ENCODE measurements at places on chromosomes 6 and 20.
A peak's percentile ranks its signal among the peaks of the same experiment; 100 is the strongest.

DNA sequence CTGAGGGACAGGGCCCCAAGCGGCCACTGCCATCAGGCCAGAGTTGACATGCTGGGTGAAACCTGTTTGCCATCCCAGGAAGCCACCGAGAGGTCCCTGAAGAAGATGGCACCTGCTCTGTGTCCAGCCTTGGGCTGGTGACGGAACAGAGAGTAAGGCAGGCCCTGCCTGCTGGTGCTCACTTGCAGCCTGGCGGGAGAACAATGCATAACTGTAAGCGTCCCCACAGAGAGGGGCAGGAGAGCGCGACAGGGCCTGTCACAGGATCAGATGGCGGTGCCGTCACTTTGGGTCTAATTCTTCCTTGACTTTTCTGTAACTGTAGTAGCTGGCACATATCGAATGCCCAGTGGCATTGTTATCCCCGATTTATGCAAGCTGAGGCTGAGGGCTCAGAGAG is 29.0 kb upstream of the VSTM2L start:
- no peak for DNase-seq

DNA sequence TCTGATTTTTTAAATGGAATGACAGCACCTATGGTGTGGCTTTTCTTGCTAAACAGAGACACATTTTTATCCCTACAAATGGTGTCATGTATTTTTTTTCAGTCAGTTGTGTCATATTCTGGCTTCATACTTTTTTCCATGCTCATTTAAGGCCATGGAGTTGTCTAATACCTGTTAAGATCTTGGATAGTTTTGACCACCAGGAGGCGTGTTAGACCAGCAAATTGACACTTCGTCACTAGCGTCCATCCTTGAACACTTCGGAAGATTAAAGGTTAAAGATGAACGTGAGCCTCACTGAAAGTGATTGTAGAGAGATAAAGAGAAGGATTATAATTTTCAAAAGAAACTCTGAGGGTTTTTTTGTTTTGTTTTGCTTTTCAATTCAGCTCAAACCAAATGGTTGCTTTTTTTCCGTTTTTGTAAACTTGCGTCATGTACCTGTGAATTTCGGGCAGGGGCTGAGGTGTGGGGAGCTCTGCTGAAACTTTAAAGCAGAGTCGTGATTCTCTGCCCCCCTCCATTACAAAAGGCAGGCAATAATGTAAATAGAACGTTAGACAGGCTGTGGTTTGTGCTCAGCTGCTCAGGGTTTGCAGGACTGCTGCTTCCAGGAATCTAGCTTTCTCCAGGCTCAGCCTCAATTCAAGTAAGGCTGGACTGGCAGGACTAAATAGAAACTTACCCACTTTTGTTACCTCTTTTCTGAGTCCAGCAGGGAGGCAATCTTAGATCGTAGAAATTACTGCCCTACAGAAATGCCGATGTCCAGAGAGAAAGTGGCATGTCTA is 245.1 kb downstream of the FOXA2 start:
- DNase-seq = peak; percentile 34

- no peak for DNase-seq
Measured at GRCh38 chr6:101429270-101429669, 35.8 kb downstream of the GRIK2 start.

GRCh38 chr6:5130135-5130866 is 45.2 kb downstream of the PPP1R3G start:
- DNase-seq = no peak

- DNase-seq = peak; percentile 40
Measured at GRCh38 chr6:25477006-25477590, 174.9 kb upstream of the SCGN start.

GRCh38 chr6:44650947-44651346 is 263.4 kb downstream of the CDC5L start:
- DNase-seq = peak; percentile 82

DNA sequence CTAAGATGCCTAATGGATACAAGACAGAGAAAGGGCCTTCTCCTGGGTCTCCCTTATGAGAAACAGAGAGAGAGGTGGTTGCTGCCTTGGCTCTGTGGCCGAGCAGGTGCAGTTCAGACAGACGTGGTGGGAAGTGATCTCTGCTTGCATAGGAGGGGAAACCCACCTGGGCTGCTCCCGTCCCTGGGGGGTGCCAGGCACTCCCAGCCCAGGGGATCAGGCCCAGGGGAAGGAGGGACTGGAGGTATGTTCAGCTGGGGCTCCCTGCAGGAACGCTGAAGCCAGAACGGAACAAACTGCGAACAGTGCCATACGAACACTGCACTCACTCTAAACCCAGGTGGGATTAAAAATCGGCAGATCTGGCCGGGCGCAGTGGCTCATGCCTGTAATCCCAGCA is 35.7 kb upstream of the OVOL2 start:
- DNase-seq = no peak

DNA sequence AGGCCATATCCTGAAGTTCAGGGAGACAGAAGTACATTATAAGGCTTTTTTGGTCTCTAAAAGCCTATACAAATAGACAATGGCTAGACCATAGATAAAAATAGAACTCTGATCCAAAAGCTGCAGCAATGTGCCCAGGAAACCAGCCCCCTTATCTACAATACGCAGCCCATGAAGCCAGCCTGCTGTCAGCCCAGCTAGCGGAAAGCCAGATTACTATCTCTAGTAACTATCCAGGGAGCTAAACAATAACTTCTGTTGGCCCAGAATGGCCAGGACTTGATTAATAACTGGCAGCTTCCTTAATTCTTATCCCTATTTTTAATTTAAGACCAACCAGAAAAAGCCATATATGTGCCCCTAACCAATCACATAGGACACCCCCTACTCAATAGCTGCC is 160.4 kb upstream of the SMLR1 start:
- no peak for DNase-seq

DNA sequence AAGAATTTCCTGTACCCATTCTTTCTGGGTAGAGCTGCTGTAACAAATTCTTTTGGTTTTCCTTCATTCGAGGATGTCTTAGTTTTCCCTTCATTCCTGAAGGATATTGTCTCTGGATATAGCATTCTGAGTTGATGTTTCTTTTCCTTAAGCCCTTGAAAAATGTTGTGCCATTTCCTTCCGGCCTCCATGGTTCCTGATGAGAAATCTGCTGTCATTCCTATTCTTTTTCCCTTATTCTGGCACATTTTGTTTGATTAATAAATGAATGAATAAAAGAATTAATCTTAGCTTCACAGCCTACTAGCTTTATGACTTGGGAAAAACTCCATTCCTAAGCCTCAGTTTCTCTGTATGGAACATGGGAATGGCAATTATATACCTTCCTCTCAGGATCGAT is 173.1 kb downstream of the EYA2 start:
- no peak for DNase-seq

DNA sequence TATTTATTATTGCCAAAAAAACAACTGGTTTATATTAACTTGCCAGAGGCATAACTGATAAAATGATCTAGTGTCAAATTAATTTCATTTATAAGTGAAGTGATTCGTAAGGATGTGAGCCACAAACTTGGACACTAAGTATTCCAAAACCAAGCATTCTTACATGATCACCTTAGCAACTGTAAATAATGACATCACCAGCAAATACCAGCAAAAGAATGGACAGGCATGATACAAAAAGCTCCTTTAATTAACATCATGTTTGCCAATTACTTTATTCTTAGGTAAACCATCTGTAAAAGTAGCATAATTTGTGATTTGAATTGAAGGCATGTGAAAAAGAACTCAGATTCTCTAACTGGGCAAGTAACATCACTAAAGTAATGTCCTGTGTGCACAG is 17.2 kb upstream of the FNDC1 start:
- no peak for DNase-seq

DNA sequence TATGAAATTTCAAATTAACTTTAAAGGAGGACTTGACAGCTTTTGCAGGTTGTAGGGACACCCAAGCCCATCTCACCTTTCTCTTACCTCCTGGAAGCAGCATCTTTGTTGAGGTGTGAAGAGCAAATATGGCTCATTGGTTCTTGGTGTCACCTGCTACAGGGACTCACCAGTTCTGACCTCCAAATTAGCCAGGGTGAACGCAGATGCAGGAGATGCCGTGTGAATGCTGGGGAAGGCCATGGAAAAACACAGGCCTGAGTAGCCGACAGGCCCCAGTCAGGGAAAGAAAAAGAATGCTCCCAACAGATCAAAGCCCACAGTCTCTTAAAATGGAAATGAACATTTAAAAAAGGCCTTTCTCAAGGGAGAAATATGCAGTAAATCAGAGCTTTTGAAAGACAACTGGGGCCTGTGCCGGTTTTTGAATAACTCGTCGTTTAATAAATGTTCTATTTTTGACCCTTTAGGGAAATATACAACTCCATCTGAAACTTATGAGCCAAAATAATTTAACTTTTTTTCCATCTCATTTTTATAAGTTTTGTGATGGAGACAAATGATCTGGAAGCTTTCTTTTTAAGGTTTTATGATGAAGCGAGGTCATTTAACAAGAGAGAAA is 167.5 kb downstream of the CD83 start:
- no peak for DNase-seq

GRCh38 chr6:37323580-37323979 is 30.2 kb upstream of the RNF8 start:
- peak; percentile 47 for DNase-seq

DNA sequence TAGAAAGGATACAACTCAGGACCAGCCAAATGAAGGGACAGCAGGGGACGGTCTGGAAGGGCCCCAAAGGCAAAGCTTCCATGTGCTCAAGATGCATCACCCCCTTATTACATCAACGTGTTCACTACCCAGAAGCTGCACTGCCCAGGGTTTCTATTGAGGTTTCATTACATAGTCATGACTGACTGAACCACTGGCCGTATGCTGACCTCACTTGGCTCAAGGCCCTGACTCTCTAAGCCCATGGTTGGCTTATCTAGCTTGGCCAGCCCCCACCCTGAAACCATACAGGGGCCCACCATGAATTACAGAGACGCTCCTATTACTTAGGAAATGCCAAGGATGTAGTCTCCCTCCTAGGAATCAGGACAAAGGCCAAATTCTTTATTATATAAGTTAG is 179.4 kb downstream of the FOXC1 start:
- DNase-seq = peak; percentile 46

GRCh38 chr6:15320693-15321092 is 74.8 kb downstream of the JARID2 start:
- DNase-seq = no peak

DNA sequence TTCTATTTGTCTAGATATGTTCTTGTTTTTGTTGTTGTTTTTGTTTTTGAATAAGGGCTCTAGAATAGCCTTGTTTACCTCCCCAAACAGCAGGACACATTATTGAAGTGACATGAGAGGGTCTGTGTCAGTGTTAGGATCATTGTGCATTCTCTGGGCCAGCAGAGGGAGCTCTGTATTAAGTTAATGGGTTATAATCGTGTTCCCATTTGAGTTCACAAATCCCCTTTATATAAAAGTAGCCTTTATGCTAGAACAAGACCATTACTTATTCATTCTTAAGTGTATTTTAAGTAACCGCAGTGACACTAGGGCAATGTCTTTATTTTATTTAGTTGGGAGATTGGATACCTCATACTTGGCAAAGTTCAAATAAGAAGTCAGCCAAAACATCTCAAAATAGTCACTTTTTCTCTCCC is 44.8 kb downstream of the STK4 start:
- peak; percentile 84 for DNase-seq

- peak; percentile 41 for DNase-seq
Measured at GRCh38 chr6:125008261-125008703, 46.0 kb downstream of the RNF217 start.

DNA sequence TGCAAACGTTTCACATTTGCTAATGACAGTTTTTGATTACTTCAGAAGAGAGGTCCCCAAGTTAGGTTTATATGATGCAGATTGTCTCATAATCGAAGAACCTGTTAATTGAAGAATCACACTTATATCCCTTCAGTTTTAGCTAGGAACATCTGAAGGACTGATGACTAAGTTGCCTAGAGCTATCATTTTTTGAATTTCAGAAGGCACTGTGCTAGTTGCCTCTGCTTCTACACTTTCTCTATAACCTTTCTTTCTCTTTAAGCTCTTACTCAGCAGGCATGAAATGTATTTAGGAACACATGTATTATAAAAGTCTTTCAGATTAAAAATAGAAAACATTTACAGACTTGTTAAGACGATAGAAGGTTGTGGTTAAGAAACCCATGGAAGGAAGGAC is 14.4 kb upstream of the GJE1 start:
- DNase-seq = no peak

DNA sequence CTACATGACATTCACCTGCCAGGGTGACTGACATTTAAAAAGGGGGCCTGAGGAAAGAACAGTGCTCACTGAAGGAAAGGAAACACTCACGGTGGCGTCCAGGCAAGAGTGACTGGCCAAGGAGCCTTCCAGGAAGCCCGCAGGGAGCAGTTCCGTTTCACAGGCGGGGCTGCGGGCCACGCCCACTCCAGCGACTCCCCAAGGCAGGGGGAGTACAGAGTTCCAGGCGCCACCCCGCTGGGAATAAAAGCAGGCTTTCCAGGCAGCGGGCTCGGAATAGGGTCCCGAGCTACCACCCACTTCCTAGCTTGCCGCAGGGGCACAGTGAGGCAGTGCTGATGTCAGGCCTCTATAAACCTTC is 34.2 kb downstream of the PKIG start:
- DNase-seq = no peak

DNA sequence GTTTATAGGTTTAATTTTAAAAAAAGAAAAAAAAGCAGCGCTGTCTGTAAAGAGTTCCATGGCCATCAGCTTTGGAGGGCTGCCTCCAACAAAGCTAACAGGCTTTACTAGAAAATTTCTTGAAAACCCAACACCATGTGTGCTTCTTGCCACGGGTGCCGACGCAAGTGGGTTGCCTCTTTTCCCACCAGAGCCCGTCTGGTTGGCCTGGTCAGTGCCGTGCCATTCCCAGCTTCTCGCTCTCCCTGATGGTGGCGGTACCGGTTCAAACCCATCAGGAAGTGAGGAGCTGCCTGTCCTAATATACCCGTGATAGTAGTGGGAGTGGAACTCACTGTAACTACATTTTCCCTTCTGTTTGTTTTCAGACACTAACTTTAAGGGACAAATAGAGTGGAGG is 73.7 kb downstream of the CDH4 start:
- DNase-seq = no peak

DNA sequence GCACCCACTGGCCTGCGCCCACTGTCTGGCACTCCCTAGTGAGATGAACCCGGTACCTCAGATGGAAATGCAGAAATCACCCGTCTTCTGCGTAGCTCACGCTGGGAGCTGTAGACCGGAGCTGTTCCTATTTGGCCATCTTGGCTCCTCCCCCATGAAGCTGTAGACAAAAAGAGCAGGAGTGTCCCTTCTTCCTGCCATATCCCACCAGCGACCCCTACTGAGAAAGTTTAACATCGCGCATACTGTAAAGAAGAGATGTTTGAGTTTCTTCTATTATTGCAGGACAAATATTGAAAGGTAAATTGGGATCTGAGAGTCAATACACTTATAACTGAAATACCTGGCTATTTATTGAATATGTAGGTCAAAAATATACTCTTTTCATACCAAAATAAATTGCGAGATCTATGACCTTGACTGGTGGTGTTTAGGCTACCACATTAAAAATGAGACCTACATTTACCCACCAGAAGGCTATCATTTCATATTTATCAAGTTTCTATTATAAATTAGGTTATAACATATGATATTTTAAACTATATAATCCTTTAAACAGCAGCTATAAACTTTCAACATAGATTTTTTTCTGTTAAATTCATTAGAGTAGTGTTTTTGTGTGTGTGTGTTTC is 586.3 kb downstream of the HTR1B start:
- peak; percentile 79 for DNase-seq

GRCh38 chr6:15510536-15511247 is 152.1 kb downstream of the DTNBP1 start:
- DNase-seq = no peak

GRCh38 chr6:68326762-68327161 is 308.3 kb upstream of the ADGRB3 start:
- DNase-seq = no peak

Measured in EL (cell line).